Skin of body (tissue), 3 donors: ENCODE measurements at places on chromosomes 6 and 20. TPM values are rescaled to one million over a fixed set of nuclear protein-coding genes. Genes with fewer than 3 reads are reported as not detected.
A peak's percentile ranks its signal among the peaks of the same experiment; 100 is the strongest.

- DNase-seq = no peak
Observed at GRCh38 chr6:2502096-2502997, 248.4 kb downstream of the MYLK4 start.

Gene CST2
- total RNA-seq = not detected

DNA sequence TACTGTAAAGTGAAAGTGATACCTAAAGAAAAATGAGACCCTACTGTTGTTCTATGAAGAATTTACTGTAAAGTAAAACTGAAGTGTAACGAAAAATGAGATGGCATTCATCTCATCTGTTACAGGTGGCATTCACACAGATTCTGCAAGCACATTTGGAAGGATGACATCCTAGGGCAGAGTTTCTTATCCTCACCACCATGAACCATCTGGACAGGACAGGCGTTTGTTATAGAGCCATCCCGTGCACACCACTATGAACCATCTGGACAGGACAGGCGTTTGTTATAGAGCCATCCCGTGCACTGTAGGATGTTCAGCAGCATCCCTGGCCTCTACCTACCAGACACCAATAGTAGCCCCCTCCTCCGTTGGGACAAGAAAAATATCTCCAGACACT is 294.8 kb downstream of the GMDS start:
- no peak for DNase-seq

GRCh38 chr6:146305951-146306350 is 237.7 kb upstream of the RAB32 start:
- DNase-seq = no peak

Gene RGS17
- total RNA-seq = 0.69 TPM

DNA sequence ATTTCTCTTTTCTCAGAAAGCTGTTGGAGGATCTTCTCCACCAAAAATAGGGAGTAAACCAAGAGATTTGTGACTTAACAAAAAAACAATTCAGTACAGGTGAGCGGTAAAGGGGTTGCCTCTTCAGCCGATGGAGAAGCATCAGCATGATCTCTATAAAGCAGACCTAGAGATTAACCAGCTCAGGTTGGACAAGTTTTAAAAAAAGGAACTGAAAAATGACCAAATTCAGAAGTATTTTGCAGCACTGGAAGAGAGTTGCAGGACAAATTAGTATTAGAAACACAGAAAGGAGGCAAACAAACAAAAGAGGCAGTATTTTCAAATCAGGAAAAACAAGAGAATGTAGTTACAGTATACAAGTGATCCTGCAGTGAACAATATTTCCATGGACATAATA is 39.6 kb upstream of the ZNF184 start:
- no peak for DNase-seq

DNA sequence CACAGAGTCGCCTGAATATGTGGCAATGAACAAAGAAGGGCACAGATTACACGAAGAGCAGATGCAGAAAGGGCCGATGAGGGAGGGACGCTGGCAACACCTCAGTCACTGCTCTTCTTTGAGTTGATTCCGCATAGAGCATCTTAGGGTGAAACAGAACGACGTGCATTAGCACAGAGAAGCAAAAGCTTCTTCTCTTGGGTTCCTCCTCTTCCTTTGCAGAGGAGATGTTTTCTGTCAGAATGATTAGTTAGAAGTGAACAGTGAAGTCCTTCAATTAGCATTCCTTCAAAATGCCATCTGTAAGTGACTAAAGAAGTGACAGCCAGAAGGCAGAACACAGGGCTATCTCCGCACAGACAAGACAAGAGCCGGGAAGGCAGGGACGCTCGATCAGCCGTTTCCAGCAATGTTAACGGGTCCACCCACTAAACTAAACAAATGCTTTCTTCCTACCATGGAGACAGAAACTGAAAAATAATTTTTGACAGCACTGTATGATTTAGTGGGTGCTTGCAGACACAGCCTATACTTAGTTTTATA is 219.8 kb upstream of the AGPAT4 start:
- no peak for DNase-seq

GRCh38 chr6:20605581-20605980 is 71.3 kb downstream of the CDKAL1 start:
- no peak for DNase-seq

DNA sequence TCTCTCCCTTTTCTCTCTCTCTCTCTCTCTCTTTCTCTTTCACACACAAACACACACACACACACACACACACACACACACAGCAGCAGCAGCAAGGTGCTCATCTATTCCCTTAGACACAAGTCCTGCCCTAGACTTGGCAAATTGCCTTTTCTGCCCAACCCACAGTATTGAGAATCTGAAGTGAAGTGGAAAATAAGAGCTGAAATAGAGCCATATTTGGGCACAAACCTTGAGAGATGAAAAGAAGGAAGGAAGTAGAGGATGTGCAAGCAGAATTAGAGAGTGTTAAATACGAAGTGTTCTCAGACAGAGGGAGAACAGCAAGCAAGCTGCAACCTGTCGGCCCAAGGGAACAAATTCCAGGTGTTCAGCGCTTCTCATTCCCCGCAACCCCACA is 557.5 kb upstream of the NOX3 start:
- no peak for DNase-seq

GRCh38 chr6:128024046-128024445 is 123.2 kb upstream of the THEMIS start:
- peak; percentile 83 for DNase-seq
